Glutamatergic neuron (in vitro differentiated cells): ENCODE measurements at places on chromosomes 5 and 9.
A peak's percentile ranks its signal among the peaks of the same experiment; 100 is the strongest.

- DNase-seq: no peak
Measured at GRCh38 chr9:97517331-97518089, 16.0 kb downstream of the TMOD1 start.

- DNase-seq: no peak
Measured at GRCh38 chr5:31244921-31245320, 51.4 kb downstream of the CDH6 start.

DNA sequence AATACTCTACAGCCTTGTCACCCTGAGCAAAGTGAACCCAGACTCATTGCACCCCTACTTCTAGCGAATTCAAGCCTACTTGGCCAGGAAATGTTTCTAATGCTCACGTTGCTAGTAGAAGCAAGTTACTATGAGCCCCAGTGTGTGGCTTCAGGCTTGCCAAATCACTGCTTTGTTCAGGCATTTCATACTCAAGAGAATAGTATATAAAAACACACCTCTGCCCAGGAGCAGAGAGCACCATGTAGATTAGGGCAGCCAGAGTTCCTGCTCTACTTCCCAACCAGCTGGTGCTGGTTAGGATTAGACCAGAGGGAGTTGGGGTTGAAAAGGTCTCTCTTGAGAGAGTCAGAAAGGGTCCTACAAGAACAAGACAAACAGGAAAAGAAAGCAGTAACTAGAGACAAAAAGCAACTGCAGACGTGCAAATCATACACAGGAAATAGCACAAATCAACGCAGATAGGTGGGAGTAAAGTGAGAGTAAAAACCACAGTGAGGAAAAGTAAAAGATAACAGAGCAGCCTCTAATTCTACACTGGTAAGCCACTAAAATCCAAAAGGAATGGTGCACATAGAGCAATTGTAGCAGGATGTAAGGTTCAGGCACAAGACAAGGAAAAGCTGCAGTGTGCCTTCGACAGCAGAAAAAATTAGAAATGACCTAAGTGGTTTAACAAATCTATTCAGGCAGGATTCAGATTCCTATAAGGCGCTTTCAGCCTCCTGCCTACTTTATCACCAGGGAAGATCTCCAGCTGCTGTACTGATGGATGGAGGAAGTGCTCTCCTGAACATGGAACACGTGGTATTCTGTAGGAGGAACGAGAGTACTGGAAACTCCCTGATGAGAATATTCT lies 49.6 kb upstream of the KIF2A start:
- DNase-seq: no peak

DNA sequence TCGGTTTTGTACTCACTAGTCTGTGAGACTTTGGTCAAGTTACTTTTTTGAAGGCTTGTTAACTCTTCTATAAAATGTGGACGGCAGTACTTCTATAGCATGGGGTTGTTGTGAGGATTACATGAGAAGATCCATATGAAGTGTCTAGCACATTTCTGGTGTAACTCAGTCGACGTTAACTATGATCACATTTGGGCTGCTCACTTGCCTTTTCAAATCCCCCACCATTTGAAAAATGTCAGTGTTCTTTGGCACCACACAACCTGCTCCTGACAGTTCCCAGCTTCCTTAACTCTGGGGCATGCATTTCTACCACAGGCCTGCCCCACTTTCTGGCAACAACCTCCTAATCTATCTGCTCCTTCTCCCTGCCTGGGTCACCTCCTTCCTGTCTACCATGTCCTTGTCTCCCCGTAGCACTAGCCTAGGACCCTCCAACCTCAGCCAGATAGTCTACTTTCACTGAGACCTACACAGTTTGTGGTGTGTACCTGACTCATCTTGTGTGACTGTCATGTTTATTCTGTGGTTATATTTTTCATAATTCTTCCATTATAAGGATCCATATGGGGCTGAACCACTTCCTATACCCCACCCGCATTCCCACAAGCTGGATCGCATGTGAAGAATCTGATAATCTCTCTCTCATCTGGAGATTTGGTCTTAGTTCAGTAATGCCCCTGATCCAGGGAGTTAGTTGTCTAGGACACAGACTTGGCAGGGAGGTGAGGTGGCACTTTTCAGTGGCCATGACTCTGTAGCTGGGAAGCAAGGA lies 30.2 kb upstream of the BASP1 start:
- no peak for DNase-seq

DNA sequence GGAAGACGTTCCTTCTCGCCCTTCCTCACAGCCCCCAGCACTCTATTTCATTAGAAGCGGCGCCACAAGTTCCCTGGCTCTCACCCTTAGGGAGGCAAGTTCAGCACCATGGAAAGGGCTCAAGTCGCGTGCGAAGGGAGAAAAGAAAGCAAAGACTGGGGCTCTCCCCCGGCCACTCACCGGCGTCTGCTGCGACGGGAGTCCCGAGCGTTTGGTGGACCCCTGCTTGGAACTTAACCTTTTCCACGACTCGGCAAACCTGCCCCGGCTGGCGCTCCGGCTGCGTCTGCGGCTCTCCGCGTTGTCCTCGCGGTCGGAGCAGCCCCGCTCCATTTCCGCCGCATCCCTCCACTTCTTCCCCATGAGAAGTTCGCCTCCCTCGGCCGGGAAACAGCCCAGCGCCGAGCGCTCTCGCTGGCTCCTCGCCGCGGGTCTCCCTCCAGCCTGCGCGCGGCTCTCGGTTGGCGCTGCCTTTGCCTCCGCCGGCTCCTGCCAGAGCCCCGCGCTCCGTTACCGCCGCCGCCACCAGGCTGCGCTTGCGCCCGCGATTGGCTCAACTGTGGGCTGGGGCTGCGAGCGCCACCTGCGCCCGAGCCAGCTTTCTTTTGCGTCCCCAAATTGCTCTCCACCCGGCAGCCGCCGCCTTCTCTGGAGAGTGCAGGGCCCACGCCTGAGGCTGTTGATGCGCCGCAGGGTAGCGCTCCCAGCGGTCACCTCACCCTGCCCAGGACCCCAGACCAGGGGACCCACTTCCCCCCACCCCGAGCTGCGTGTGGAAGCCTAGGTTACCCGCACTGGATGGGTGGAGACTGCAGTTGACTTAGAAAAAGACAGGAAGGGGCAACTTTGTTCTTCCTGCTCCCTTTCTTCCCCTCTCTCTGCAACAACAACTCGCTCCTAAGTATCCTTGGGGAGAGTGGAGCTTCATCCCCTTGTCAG lies 321.6 kb downstream of the CEMIP2 start:
- DNase-seq: peak; percentile 86

GRCh38 chr9:98838155-98838867 lies 30.8 kb downstream of the GALNT12 start:
- DNase-seq: no peak

- no peak for DNase-seq
Measured at GRCh38 chr5:168951356-168951755, 349.6 kb downstream of the SLIT3 start.

DNA sequence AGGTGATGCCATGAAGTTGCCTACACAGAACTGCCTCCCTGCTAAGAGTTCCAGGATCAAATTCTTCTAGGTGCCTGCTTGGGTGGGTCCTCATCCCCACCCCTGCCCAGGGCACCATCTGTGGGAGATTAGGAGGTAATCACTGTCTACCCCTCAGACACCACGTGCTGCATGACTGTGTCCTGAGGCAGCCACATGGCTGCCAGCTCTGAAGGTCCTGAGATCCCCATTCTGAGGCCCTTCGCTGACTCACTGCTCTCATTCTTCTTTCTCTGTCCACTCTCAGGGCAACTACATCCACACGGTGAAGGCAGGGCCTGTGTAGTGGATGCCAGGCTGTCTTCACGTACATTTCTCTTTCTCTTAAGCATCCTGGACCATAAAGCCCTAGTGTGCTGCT lies 222.9 kb upstream of the ANKRD55 start:
- no peak for DNase-seq

DNA sequence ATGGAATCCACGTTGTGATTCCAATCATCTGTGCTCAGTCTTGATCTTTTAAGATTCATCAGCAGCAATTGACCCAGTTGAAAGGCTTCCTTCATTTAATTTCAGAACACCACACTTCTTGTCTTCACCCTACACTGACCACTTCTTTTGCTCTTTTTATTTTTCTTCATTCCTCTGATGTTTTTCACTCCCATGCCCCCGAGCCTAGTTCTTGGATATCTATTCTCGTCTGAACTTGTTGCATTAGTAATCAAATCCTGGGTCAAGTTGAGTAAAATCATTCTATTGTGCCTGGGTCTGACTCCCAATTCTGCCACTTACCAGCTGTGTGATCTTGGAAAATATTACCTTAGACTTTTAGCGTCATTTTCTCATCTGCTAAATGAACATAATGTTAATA lies 356.5 kb downstream of the CDH12 start:
- DNase-seq: no peak
